Smooth muscle cell of the brain vasculature (primary cell): ENCODE measurements at places on chromosomes 2 and 18.

DNA sequence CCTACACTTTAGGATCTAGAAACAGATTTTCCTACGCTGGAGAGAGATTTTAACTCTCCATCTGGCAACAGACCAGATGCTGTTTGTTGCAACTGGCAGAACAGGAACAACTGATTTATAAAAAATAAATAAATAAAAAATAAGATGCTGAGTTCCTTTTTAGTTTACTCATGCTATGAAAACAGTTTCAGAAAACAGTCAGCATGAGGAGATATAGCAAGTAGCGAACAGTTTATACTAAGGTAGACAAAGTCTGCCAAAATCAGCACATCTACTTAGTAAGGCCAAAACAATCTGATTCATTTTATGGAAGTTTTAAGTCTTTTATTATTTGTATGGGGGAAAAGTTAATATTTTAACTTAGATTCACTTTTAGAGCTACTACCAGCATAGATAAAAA is 974.0 kb upstream of the CNTNAP5 start:
- no peak for DNase-seq

DNA sequence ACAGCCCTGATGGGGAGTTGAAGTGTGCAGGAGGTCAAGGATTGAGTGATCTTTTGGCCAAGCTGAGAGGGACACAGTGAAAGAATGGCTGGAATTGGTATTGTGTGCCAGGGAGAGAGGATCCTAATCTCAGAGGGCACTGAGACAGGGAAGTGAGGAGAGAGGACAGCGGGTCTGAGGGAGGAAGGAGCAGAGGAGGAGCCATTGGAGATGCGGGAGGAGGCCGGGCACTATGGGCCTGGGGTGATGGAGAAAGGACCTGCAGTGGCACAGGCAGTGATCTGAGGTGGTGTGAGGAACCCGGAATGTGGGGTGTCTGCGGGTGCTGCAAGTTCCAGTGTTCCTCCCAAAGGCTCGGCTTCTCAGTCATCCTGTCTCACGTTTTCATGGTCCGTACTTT is 26.8 kb downstream of the RNF144A start:
- no peak for DNase-seq

DNA sequence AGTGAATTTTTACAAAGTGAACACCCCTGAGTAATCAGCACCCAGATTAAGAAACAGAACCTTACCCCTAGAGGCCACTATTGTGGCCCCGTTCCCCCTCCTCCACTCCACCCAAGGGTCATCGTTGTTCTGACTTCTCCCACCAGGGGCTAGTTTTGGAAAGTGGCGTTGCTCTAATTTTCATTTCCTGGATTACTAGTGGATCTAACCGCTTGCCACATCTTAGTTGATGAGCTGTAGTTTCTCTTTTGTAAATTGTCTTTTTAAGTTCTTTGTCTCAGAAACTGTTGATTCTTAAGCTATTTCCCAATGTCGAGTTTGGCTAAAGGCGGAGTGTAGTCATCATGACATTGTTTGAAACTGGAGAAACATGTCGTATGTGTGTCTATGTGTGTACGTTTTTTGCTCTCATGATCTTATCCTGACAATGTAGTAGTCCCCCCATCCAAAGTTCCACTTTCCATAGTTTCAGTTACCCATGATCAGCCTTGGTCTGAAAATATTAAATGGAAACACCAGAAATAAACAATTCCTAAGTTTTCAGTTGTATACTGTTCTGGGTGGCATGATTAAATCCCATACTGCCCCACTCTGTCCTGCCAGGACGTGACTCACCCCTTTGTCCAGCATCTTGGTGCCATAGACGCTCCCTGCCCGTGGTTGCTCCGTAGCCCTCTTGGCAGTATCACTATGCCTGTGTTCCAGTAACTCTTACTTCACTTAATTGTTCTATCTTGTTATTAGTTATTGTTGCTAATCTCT is 71.0 kb upstream of the SP3 start:
- no peak for DNase-seq

GRCh38 chr18:36107477-36107876 is 21.7 kb downstream of the SLC39A6 start:
- no peak for DNase-seq
